ENCODE measurements at places on chromosomes 11 and 22. TPM values are rescaled to one million over a fixed set of nuclear protein-coding genes. Genes with fewer than 3 reads are reported as not detected.

DNA sequence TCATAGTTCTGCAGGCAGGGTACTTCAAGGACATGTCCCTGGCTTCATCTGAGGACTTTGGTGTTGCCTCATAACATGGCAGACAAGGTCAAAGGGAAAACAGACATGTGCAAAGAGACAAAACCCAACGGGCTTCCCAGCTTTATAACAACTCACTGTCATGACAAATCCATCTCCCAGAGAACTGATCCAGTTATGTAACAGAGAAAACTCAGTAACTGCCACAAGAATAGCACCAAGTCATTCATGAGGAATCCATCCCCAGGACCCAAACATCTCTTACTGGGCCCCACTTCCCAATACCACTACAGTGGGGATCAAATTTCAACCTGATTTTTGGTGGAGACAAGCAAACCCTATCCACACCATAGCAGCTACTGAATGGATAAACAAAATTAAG is 13.0 kb downstream of the OR52N4 start:
- H3K4me1 ChIP-seq = no peaks in the 10 kb centered on the region
- H3K27me3 ChIP-seq = no peaks in the 10 kb centered on the region
- H3K4me3 ChIP-seq = no peak overlapping the region
- H3K27ac ChIP-seq = no peak overlapping the region
- no peaks in the 10 kb centered on the region for H3K36me3 ChIP-seq

ANO1 gene
- total RNA-seq = 6.9 TPM

ZNRF3 gene
- total RNA-seq = 16.9 TPM

YPEL4 gene
- 4.2 TPM for total RNA-seq

LRRC56 gene
- 11.5 TPM for total RNA-seq

NAV2 gene
- 60.8 TPM for total RNA-seq
